ENCODE measurements at places on chromosomes 3 and 15.

GRCh38 chr3:32568953-32569352 lies 1.7 kb downstream of the DYNC1LI1 start:
- no peak overlapping the region for H3K4me3 ChIP-seq
- H3K4me1 ChIP-seq, result no peaks in the 10 kb centered on the region
- no peaks in the 10 kb centered on the region for H3K36me3 ChIP-seq
- H3K27me3 ChIP-seq, result no peaks in the 10 kb centered on the region
- no peak for DNase-seq
- peak overlapping the region; percentile 93 for H3K27ac ChIP-seq

GRCh38 chr3:180789774-180790173 lies 110.5 kb upstream of the CCDC39 start:
- no peaks in the 10 kb centered on the region for H3K4me1 ChIP-seq
- no peak for DNase-seq
- H3K27me3 ChIP-seq, result no peaks in the 10 kb centered on the region
- no peaks in the 10 kb centered on the region for H3K36me3 ChIP-seq
- no peak overlapping the region for H3K4me3 ChIP-seq
- H3K27ac ChIP-seq, result no peak overlapping the region

DNA sequence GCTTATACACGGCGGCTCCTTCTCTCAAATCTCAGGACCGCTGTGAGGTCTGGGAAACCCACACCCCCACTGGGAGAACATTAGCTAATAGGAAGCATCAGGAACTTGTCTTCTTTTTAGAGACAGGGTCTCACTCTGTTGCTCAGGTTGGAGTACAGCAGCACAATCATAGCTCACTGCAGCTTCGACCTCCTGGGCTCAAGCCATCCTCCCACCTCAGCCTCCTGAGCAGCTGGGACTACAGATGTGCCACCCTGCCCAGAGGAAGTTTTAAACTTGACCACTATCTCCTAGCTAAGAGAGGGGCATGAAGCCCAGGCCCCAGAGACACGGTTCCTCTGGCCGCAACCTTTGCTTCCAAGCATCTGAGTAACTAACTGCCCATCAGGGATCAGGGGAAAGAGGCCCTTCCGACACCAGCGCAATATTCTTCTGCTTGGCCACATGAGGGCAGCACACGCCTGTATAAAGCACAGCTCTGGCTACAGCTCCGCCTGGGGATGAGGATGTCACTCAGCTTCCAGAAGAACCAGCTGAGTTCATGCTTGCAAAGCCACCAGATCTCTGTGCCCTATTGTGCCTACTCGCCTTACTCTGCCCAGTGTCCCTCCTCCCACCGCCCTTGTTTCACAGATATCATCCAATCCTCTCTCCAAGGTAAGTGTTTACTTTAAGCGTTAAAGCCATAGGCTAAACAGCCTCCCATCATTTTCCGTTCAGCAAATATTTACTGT lies 57.6 kb upstream of the SLC6A11 start:
- no peak overlapping the region for H3K4me3 ChIP-seq
- peaks cover 6% of the 10 kb centered on the region for H3K27me3 ChIP-seq
- no peaks in the 10 kb centered on the region for H3K36me3 ChIP-seq
- no peak for DNase-seq
- H3K4me1 ChIP-seq, result no peaks in the 10 kb centered on the region

- no peaks in the 10 kb centered on the region for H3K36me3 ChIP-seq
- no peak for DNase-seq
- no peak overlapping the region for H3K27ac ChIP-seq
- no peak overlapping the region for H3K4me3 ChIP-seq
Measured at GRCh38 chr3:141272906-141273662, 41.5 kb downstream of the PXYLP1 start.

- DNase-seq, result no peak
- no peaks in the 10 kb centered on the region for H3K27me3 ChIP-seq
- H3K36me3 ChIP-seq, result no peaks in the 10 kb centered on the region
- no peak overlapping the region for H3K27ac ChIP-seq
- no peaks in the 10 kb centered on the region for H3K4me1 ChIP-seq
Measured at GRCh38 chr3:186596568-186597287, 16.1 kb upstream of the AHSG start.

GRCh38 chr15:68028888-68029207 lies 25.3 kb upstream of the PIAS1 start:
- H3K4me3 ChIP-seq, result no peak overlapping the region
- no peak overlapping the region for H3K27ac ChIP-seq
- no peak for DNase-seq
- no peaks in the 10 kb centered on the region for H3K4me1 ChIP-seq
- no peaks in the 10 kb centered on the region for H3K36me3 ChIP-seq

GRCh38 chr15:45618813-45619212 lies 16.0 kb upstream of the SQOR start:
- H3K4me3 ChIP-seq, result no peak overlapping the region
- no peaks in the 10 kb centered on the region for H3K36me3 ChIP-seq
- H3K27me3 ChIP-seq, result no peaks in the 10 kb centered on the region
- H3K27ac ChIP-seq, result no peak overlapping the region
- H3K4me1 ChIP-seq, result no peaks in the 10 kb centered on the region

GRCh38 chr3:16675805-16676204 lies 70.6 kb upstream of the DAZL start:
- no peaks in the 10 kb centered on the region for H3K27me3 ChIP-seq
- H3K4me1 ChIP-seq, result no peaks in the 10 kb centered on the region
- H3K4me3 ChIP-seq, result no peak overlapping the region
- DNase-seq, result no peak

GRCh38 chr3:27670619-27671018 lies 51.5 kb downstream of the EOMES start:
- H3K36me3 ChIP-seq, result no peaks in the 10 kb centered on the region
- no peak overlapping the region for H3K27ac ChIP-seq
- no peaks in the 10 kb centered on the region for H3K4me1 ChIP-seq
- DNase-seq, result no peak
- no peak overlapping the region for H3K4me3 ChIP-seq

GRCh38 chr3:52534281-52535183 lies 875 bp upstream of the NT5DC2 start:
- H3K4me3 ChIP-seq, result peak overlapping the region; percentile 89
- H3K4me1 ChIP-seq, result peaks cover 26% of the 10 kb centered on the region
- peak overlapping the region; percentile 93 for H3K27ac ChIP-seq
- no peaks in the 10 kb centered on the region for H3K36me3 ChIP-seq

DNA sequence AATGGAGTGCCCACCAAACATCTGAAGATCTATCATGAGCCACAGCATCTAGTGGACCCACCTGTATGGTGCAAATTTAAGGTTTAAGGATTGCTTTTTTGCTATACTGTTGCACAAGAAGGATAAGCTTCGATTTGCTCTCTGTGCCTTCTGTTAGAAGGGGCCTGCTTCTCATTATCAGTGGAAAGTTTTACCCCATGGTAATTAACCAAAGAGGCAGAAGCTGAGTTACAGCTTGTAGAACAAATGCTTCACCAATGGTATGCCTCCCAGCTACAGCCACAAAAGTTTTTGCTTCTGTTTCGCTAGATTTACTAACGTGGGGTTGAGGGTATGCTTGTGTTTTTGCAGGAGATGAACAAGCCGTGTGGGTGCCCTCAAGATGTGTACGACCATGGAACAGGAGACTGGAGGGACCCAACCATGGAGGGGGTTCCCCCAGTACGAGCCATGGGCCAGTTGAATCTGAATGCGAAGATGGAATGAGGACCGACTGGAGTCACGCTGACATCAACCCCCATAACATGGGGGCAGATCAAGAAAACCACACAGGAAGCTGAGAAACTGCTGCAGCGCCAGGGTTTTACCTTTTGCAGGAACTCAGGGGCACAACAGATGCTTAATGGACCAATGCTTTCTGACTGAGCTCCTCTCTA lies 43.5 kb downstream of the ACAD9 start:
- no peak overlapping the region for H3K27ac ChIP-seq
- no peaks in the 10 kb centered on the region for H3K27me3 ChIP-seq
- no peak overlapping the region for H3K4me3 ChIP-seq
- no peaks in the 10 kb centered on the region for H3K4me1 ChIP-seq
- H3K36me3 ChIP-seq, result no peaks in the 10 kb centered on the region
- DNase-seq, result no peak

DNA sequence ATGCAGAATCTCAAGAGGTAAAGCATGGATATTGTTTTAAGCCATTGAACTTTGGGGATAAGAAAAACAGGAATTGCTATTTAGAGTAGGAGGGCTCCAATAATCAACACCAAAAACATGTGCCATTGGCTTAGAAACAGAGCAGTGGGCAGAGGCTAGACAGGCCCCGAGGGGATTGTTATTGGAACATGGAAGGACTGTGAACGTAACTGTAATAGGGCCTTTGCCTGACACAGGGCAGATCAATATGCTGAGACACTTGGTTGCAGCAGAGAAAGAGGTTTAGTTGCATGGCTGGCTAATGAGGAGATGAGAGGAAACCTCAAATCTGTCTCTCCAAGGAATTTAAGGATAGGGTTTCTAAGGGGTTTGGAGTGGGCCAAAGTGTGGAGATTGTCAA lies 36.9 kb upstream of the RAF1 start:
- no peaks in the 10 kb centered on the region for H3K27me3 ChIP-seq
- no peak overlapping the region for H3K27ac ChIP-seq
- no peaks in the 10 kb centered on the region for H3K36me3 ChIP-seq
- no peaks in the 10 kb centered on the region for H3K4me1 ChIP-seq
- no peak for DNase-seq

DNA sequence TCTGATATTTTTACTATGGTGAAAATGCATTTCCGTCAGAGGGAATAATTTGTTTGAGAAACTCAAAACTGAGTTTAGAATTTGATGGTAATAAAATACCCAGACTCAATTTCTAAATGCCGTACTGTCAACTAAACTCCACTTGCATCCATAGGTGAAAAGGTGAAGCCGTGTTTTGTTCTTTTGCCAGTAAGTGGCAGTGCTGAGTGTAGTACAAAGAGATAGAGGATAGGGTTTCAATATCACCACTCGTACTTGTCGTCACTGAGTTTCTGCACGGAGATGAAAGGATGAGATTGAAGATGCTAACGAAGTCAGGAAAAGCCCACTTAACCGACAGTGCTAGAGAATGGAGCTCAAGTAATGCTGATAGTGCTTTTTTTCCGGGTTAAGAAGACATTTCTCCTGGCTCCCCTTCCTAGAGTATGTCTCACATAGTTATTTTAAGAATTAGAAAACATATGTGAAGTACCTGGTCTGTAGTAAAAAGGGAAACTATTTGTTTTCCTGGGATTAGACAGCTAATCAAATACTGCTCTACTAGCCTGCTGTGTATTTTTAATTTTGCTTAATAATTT lies 345.1 kb downstream of the IL5RA start:
- no peaks in the 10 kb centered on the region for H3K27me3 ChIP-seq
- DNase-seq, result no peak
- H3K36me3 ChIP-seq, result no peaks in the 10 kb centered on the region
- H3K27ac ChIP-seq, result no peak overlapping the region
- H3K4me3 ChIP-seq, result no peak overlapping the region

DNA sequence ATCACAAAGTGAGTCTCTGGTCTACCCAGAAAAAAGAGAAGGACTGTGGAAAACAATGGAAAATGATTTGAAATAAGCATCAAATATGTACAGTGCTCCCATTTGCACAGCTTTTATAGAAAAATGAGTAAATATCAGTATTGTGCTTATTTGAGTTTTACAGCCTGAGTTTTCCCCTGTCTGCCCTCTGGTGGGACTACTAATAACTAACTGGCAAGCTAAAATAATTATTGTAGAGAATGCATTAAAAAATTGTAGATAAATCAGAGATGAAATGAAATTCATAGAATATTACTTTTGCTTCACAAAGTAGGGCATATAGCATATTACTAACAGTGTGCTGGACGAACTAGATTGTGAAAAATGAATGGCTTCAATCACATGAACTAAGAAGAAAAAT lies 287.1 kb downstream of the NAALADL2 start:
- no peaks in the 10 kb centered on the region for H3K27me3 ChIP-seq
- DNase-seq, result no peak
- H3K4me1 ChIP-seq, result no peaks in the 10 kb centered on the region
- no peak overlapping the region for H3K27ac ChIP-seq
- H3K4me3 ChIP-seq, result no peak overlapping the region

GRCh38 chr3:126523745-126524428 lies at the start of gene CHST13:
TSS of gene CHST13 (plus strand) at chr3:126524155. CDS start at chr3:126524333, 178 bp downstream.
- no peak for DNase-seq
- H3K4me1 ChIP-seq, result peaks cover 23% of the 10 kb centered on the region
- no peaks in the 10 kb centered on the region for H3K36me3 ChIP-seq
- no peak within 1 kb of the TSS for H3K27ac ChIP-seq

DNA sequence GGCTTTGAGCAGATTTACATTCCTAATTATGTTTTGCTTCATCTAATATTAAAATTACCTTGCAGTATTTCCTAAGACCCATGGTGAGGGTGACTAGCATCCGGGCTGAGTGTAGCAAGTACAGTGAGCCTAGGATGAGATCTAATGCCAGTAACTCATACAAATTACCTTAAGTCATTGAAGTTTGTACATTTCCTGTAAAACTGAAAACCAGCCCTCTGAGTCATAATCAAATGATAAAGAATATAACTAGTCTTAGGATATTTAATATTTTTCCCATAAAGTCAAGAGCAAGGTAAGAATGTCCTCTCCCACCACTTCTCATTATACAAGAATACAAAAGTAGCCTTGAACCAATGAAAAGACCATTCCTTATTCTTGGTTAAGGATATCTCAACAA lies 54.8 kb upstream of the CHRM5 start:
- H3K36me3 ChIP-seq, result no peaks in the 10 kb centered on the region
- H3K4me1 ChIP-seq, result no peaks in the 10 kb centered on the region
- H3K27me3 ChIP-seq, result no peaks in the 10 kb centered on the region
- no peak overlapping the region for H3K27ac ChIP-seq
- H3K4me3 ChIP-seq, result no peak overlapping the region

GRCh38 chr3:130423064-130423463 lies 77.6 kb downstream of the COL6A5 start:
- no peak for DNase-seq
- H3K4me3 ChIP-seq, result no peak overlapping the region
- H3K4me1 ChIP-seq, result no peaks in the 10 kb centered on the region
- H3K36me3 ChIP-seq, result no peaks in the 10 kb centered on the region
- H3K27ac ChIP-seq, result no peak overlapping the region

- H3K36me3 ChIP-seq, result no peaks in the 10 kb centered on the region
- H3K27ac ChIP-seq, result no peak overlapping the region
- DNase-seq, result no peak
- no peak overlapping the region for H3K4me3 ChIP-seq
Measured at GRCh38 chr15:70857562-70858285, 3.8 kb upstream of the LARP6 start.

DNA sequence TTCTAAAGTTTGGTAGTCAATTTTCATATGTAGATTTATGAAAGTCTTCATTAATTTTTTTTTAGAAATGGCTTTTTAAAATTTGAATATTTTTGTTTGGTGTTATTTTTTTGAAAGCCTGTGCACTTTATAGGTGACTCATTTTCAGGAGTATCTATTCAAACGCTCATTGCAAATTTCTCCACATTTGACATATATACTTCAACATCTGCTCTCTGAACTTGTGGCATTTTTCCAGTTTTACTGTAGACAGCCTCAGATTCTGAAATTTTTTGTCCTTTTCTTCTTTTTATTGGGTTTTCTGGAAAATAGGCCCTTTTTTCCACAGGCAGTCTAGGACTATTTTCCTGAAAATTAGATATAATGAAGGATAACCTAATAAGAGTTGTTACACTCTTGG lies 396.6 kb downstream of the RBMS3 start:
- no peaks in the 10 kb centered on the region for H3K27me3 ChIP-seq
- H3K4me1 ChIP-seq, result no peaks in the 10 kb centered on the region
- DNase-seq, result no peak
- no peak overlapping the region for H3K4me3 ChIP-seq
- no peak overlapping the region for H3K27ac ChIP-seq

- no peak for DNase-seq
- H3K27me3 ChIP-seq, result no peaks in the 10 kb centered on the region
- H3K27ac ChIP-seq, result no peak overlapping the region
- no peaks in the 10 kb centered on the region for H3K36me3 ChIP-seq
- H3K4me3 ChIP-seq, result no peak overlapping the region
Measured at GRCh38 chr3:8576841-8577571, 67.6 kb downstream of the SSUH2 start.

Measured in tibial nerve (tissue), 4 donors.